ENCODE measurements at places on chromosomes 6 and 20.
A peak's percentile ranks its signal among the peaks of the same experiment; 100 is the strongest.

DNA sequence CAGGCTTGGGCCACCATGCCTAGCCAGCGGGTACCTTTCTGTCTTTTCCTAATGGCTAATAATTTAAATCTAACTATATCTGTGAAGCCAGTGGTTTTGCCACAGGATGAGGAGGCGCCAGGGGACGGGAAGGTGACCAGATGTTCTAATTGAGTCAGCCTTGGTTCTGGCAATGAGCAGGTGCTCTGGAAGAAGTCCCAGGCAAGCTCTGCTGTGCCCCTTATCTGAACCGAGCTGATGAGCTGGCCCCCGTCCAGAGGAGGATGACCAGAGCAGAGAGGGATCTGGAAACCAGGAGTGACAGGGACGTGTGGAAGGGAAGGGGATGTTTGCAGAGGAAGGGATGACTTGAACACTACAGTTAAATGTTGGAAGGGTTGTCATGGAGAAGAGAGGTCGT, 46.7 kb downstream of the SLC35D3 start:
- no peak for DNase-seq

GRCh38 chr20:50575865-50576720, 65.9 kb downstream of the PTPN1 start:
- DNase-seq, result peak; percentile 80

GRCh38 chr6:37724530-37725220, 27.0 kb upstream of the MDGA1 start:
- no peak for DNase-seq

- no peak for DNase-seq
These were observed 3.7 kb upstream of the PMEPA1 start for GRCh38 chr20:57713505-57713903.

- no peak for DNase-seq
These were observed 4.3 kb downstream of the FAM217A start for GRCh38 chr6:4074478-4075235.

DNA sequence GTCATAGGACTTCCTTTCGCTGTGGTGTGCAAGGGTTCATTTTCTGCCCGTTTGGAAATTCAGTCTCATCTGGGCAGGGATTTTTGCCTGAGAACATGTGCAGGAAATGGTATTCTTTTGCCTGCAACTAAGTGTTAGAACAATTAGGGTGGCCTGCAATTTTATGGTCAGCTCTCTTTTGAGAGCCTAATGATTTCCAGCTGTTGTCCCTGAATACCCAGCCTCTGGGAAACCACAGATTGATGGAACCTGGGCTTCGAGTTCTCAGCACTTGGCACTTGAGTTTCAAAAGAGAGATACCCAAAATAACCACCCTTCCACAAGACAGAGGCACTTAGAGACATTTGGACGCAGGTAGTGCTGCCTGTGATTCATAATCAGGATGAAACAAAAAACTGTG, 217.2 kb upstream of the FOXA2 start:
- no peak for DNase-seq

GRCh38 chr6:125748406-125749172, 843 bp upstream of the HEY2 start:
- DNase-seq, result peak; percentile 59

- DNase-seq, result peak; percentile 96
These were observed 133.9 kb downstream of the ZDHHC14 start for GRCh38 chr6:157514659-157515496.

GRCh38 chr20:56788041-56788670, 159.1 kb downstream of the TFAP2C start:
- DNase-seq, result no peak

DNA sequence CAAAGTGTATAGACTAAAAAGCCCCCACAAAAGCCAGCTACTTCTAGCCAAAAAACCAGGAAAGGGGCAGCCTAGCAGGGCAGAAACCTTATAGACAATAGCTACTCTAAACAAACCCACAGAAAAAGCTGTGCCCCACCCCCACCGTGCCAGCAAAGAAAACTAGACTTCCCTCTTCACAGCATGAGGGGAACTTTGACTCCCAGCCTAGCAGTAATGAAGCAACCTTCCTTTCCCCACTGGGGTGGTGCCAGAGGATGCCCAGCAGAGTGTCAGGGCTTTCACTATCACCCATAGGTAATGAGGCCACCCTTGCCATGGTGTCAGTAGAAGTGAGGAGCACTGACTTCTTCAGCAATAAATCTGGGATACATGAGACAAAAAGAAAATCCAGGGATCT, 99.0 kb upstream of the LGSN start:
- DNase-seq, result no peak

GRCh38 chr6:10561611-10562199, 40.6 kb downstream of the GCNT2 start:
- DNase-seq, result no peak

- no peak for DNase-seq
These were observed 24.3 kb upstream of the CDH22 start for GRCh38 chr20:46332373-46333160.

DNA sequence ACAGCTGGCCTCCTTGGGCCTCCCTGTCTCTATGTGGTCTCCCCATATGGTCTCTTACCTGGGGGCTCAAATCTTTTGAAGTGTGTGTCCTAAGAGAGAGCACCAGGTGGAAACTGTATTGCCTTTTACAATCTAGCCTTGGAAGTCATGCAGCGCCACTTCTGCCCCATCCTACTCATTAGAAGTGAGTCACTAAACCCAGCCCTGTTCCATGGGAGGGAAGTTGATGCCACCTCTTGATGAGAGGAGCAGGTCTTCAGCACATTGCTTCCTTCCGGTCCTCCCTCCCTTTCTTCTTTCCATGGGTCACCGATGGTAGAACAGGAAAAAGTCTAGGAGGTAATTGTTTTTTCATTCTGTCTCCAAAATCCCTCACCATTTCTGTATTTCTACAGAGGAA, 156.3 kb downstream of the FOXA2 start:
- no peak for DNase-seq

- peak; percentile 71 for DNase-seq
These were observed 48.8 kb upstream of the ZNF217 start for GRCh38 chr20:53642196-53643030.

- no peak for DNase-seq
These were observed 6.6 kb downstream of the HTR1B start for GRCh38 chr6:77456531-77457248.

DNA sequence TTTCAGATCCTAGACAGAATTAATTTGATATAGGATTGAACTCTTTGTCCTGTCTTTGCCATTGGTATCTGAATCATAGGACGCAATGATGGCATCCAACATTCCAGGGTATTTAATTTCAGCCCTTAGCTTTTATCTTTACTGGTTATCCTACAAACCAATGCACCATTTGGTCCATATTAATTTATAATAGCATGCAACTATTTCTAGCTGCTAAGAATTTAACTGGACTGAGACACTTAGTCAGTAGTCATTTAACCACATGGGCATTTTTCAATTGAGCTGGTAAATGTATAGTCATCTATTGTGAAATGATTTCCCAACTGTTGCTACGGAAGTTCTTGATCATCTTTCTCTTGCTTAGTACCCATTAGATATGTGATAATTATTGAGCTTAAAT, 141.1 kb downstream of the CD164 start:
- DNase-seq, result no peak

GRCh38 chr6:117008618-117009017, 131.6 kb downstream of the RFX6 start:
- no peak for DNase-seq

DNA sequence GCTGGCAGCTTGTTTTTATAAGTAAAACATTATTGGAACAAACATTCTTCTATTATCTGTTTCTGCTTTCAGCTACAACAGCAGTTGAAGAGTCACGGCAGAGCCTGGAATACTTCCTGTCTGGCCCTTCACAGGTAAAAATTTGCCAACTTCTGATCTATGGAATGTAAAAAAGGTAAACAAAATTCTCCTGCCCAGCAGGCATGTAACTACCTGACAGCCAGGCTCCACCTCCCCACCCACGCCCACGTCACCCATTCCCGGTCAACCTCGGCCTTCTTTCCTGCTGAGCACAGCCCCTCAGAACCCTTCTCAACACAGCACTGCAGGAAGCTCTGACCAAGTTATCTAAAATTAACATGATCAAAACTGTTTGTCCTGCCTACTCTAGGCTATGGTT, 166.0 kb downstream of the DLL1 start:
- no peak for DNase-seq

GRCh38 chr6:79404677-79405076, 132.6 kb downstream of the LCA5 start:
- no peak for DNase-seq

DNA sequence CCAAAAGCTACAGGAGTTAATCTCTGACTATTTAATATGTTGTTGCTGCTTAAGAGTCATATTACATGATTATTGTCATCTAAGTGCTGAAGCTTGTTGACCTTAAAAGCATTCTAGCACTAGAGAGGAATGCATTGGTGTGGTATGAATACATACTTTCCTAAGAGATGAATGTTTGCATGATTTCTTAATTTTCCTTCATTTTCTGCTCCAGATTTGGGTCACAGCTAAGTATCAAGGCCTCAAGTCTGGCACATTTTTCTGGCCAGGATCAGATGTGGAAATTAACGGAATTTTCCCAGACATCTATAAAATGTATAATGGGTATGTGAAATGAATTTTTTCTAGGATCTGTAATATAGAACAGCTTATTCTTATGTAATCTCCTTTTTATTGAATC, 53.6 kb downstream of the ENPP1 start:
- DNase-seq, result no peak

- DNase-seq, result peak; percentile 97
These were observed 43.5 kb downstream of the NUP153 start for GRCh38 chr6:17663226-17663625.

Measured in erythroblast (primary cell).